CD4-positive, alpha-beta T cell treated with Interleukin-1 beta for 1 hour (primary cell): ENCODE measurements at places on chromosomes 4 and X.
A peak's percentile ranks its signal among the peaks of the same experiment; 100 is the strongest.

DNA sequence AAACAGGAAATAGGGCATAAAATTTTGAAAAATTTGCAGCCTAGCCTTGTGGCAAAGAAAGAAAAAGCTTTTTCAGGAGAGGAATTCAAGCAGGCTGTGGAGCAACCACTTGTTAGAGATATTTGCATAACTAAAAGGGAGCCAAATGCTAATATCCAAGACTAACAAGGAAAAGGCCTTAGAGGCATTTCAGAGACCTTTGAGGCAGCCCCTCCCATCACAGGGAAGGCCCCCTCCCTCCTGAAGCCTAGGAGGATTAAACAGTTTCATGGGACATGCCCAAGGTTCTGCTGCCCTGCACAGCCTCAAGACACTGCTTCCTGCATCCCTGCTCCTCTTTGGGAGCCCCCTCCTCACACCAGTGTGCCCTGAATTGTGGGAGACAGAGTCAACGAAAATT is 275.4 kb upstream of the SFRP2 start:
- DNase-seq = no peak

GRCh38 chr4:104524591-104524990 is 29.9 kb upstream of the CXXC4 start:
- no peak for DNase-seq

- DNase-seq = no peak
Measured at GRCh38 chrX:110966839-110967238, 129.2 kb upstream of the PAK3 start.

DNA sequence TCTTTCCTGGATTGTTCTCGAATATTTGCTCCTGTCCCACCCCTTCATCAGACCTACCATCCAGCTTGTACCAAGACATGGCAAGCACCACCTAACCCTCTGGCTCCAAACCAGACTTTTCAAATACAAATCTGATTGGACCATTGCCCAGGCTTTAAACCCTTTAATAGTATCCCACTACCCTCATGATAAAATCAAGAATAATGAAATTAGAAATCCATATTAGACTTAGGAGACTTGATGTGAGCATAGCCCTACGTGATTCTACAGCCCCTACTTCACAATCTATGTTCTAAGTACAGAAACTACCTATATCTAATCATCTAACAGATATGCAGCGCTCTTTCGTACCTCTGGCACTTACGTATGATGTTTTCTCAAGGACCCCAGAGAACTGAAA is 375.2 kb upstream of the CPEB2 start:
- no peak for DNase-seq

GRCh38 chrX:19515615-19516105 is 352 bp upstream of the MAP3K15 start:
- no peak for DNase-seq

DNA sequence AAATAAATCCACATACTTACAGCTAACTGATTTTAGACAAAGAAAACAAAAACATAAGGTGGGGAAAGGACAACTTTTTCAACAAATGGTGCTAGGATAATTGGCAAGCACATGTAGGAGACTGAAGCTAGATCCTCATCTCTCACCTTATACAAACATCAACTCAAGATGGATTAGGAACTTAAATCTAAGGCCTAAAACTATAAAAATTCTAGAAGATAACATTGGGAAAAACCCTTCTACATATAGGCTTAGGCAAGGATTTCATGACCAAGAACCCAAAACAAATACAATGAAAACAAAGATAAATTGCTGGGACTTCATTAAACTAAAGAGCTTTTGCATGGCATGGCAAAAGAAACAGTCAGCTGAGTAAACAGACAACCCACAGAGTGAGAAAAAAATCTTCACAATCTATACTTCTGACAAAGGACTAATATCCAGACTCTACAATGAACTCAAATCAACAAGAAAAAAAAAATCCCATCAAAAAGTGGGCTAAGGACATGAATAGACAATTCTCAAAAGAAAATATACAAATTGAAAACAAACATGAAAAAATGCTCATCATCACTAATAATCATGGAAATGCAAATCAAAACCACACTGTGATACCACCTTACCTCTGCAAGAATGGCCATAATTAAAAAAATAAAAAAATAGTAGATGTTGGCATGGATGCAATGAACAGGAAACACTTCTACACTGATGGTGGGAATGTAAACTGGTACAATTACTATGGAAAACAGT is 14.1 kb upstream of the AFP start:
- no peak for DNase-seq

DNA sequence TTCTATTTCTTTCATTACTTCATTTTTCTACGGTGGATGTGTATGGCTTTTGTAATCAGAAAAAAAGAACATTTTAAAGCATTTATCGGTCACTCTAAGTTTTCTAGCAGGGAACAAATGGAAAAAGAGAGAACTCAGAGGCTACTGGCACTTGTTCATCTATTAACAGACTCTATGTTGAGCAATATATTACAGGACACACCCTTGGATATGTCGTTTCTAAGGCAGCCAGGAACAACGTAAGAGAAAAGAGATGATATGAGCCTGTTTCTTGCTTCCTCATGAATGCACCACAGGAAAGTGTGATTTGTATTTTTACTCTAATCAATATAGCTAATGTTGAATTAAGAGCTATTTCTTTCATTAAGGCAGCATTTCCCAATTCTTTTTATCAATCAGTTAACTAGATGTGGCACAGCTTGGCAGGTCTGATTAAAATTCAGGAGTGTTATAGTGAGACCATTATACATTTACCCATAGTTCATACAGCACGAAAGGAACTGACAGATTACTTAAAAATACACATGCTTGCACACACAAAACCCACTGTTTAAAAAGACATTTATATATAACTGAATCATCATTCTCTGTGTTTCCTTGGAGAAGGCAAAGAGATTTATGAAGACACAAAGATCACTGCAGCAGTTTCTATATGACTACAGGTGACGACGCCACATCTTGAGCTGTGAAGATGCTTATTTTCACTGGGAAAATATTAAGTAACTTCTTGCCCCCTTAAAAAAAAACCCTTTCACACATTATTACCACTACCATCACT is 13.0 kb downstream of the RAB9B start:
- no peak for DNase-seq

DNA sequence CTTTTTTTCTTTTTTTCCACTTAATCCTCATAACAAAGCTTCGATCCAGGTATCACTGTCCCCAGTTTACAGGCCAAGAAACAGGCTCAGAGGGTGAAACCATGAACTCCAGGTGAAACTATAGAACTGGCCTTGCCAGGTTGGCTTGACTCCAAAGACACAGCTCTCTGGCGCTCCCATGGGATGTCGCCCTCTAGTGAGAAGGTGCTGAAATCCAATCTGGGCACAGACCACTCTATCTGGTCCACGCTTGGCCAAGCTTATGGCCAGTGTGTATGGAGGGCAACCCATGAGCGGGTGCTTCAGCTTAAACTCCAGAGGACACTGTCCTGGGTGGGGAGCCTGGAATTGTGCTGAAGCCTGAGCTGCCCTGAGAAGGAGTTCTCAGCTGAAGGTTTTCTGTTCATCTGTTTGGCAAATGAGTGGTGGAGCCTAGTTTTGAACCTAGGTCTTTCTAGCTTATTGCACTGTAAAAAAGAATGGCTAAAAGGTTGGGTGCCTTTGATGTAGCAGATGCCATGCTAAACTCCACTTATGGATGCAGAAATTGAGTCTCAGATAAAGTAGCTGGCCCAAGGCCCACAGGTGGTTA is 70.5 kb downstream of the SEL1L3 start:
- DNase-seq = no peak

DNA sequence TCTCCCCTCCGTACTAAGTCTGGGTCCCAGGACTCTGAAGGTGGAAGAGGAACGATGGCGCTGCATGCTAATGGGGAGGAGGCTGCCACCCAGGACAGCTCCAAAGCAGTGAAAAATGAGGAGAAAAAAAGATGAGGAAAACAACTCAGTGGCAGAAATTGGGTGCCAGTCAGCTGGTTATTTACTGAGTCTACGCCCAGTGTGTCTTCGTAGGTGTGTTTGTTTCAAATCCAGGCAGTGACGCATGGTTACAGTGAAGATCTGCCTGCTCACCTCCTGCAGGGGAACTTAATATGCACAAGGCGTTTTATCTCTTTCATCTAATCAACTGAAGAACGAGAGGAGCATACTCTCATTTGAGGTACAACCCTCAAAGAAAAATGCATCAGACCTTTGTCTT is 70.9 kb upstream of the FBXW7 start:
- DNase-seq = peak; percentile 18

DNA sequence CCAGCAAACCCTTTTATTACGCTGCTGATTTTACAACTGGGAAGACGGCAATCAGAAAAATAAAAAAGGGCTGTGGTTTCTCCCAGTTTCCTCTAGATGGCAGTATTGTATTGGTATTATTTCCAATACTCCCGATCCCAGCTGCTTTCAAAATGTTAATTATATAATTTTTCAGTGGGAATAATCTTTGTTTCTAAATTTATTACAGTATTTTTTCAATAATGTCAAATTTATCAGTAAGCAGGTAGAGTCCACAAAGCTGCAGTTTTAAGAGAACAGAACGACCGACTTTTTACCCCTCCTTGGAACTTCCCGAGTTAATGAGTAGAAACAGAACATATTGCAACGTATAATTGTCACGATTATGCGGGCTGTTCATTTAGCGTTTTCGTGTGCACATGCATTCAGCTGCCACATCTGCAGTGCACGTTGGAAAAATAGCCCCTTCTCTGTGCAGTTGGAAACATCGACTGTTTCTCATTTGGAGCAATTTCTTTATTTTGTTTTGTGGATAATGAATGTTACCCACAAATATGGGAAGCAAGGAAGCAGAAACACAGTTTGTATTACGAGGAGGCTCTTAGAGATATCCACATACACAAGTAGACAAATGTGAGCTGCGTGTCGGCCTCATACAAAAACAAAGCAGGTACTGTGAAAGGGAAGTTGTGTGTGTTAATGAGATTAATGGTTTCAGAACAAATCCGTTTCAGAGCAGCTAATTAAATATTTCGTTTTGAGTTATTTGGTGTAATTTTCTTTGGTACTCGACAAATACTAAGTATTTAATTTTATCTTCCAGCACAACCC is 188.0 kb downstream of the STIM2 start:
- DNase-seq = peak; percentile 31

DNA sequence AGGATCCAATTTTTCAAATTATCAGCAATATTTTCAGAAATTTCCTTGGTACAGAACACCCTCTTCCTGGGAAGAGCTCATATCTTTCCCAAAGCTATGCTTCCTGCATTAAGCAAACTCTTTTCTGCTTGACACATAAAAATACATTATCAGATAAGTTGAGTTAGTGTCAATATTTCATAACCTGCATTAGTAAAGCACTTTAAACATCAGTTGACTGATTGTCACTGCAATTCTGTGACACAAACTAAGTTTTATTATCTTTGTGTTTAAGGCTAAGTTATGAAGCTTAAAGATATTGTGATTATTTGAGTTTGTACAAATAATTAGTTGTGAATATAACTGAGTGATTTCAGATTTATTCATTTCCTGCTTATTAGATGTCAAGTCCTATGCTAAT is 1045.4 kb upstream of the GRID2 start:
- no peak for DNase-seq

DNA sequence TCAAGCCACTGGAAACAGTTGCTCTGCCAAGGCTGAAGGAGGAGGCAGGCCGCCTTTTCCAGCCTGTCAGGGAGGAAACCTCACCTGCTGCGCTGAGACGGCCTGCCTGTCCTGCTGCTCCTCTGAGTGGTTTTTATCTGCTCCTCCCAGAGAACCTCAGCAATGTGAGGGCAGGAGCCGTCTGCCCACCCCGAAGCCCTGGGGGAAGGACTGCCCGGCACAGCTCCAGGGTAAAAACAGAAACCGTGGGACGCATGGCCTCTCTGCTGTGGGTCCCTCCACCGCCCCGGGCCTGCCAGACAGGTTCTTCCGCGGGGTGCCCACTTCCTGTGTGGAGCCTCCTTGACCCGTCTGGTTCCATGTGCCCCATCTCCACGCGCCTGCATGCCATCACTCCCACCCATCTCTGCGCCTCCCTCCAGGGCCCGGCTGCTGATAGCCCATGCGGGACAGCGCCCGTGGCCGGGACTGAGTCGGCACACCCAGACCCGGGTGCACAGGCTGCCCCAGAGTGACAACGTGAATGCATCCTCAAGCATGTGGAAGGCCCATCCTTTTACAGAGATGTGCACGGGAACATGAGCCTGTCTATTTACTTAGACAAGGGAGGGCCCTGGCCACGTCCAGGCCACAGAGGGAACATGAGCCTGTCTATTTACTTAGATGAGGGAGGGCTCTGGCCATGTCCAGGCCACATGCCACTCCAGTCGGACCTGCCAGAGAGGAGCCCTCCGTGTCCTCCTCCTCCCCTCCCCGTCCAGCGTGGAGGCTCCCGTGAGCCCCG is 4.0 kb upstream of the SLC49A3 start:
- DNase-seq = no peak

DNA sequence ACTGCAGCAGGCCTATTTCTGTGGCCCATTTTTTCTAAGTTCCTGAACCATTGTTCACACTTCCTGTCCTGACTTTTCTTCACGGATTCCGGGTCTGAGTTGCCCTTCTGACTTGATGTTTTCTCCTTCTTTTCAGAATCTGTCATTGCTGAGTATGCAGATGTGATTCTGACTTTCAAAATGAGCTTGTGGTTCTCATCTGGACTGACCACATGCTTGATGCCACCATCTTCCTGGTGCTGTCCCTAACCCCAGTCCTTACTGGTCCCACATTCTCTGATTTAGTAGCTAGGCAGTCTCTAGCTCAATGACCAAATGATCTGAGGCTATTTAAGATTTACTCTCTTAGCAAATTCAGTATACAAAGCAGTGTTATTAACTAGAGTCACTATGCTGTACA is 822.3 kb upstream of the TENM3 start:
- no peak for DNase-seq

- no peak for DNase-seq
Measured at GRCh38 chr4:112329672-112330375, 32.7 kb downstream of the ALPK1 start.

DNA sequence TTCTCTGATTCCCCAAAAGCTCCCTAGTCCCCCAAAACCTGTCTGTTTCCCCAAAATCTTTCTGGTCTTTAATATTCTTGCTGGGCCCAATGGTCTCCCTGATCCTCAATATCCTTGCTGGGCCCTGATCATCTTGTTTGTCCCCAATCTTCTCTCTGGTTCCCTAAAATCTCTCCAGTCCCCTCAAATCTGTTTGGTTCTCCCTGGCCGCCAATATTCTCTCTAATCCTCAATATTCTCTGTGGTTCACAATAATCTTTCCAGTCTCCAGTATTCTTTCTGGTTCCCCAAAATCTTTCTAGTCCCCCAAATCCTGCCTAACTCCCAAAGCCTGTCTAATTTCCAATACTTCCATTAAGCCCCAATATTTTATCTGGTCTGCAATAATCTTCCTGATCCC is 18.5 kb downstream of the P2RY8 start:
- no peak for DNase-seq
